Naive thymus-derived CD4-positive, alpha-beta T cell (primary cell): ENCODE measurements at places on chromosomes 11 and 22. TPM values are rescaled to one million over a fixed set of nuclear protein-coding genes. Genes with fewer than 3 reads are reported as not detected.

GRCh38 chr11:114290503-114291235 is 5.5 kb upstream of the NNMT start:
- H3K27me3 ChIP-seq = no peaks in the 10 kb centered on the region
- H3K27ac ChIP-seq = no peak overlapping the region
- no peak overlapping the region for H3K4me3 ChIP-seq
- H3K4me1 ChIP-seq = no peaks in the 10 kb centered on the region
- no peak for DNase-seq

TMPRSS13 gene
- total RNA-seq = 2.1 and 2.4 TPM in 2 replicates

- H3K4me1 ChIP-seq = no peaks in the 10 kb centered on the region
- H3K4me3 ChIP-seq = no peak overlapping the region
- DNase-seq = no peak
- no peaks in the 10 kb centered on the region for H3K36me3 ChIP-seq
- no peak overlapping the region for H3K27ac ChIP-seq
Observed at GRCh38 chr11:62391642-62392425, 27.0 kb upstream of the SCGB1A1 start.

DNA sequence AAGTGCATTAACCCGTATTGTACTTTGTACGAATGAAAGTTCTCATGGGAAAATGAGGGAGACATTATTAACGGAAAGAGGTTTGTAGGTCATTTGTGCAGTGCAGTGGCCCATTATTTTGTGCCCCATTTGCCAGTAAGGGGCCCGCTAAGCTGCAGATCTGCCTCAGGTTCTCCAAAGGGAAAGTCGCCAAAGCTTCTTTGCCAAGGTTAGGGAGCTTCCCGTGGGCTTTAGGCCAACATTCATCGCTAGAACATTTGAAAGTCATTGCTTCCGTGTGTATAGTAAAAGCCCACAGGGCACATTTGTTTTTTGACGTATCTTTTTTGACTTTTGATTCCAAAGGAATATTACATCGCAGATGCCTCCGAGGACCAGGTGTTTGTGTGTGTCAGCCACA is 61.0 kb upstream of the SORL1-AS1 start:
- H3K27me3 ChIP-seq = no peaks in the 10 kb centered on the region
- no peak for DNase-seq
- H3K27ac ChIP-seq = no peak overlapping the region
- no peak overlapping the region for H3K4me3 ChIP-seq
- H3K4me1 ChIP-seq = peaks cover 11% of the 10 kb centered on the region

DNA sequence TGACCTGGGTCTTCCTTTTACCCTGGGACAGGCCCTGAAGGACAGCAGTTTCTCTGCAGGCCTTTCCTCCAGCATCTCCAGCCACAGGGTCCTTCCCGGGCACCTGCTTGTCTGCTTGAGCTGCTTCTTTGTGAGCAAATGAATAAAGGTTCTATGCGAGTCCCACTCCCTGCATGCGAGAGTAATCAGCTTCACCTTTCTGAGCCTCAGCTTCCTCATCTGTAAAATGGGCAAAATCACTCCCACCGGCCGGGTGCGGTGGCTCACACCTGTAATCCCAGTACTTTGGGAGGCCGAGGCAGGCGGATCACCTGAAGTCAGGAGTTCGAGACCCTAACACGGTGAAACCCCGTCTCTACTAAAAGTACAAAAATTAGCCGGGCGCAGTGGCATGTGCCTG is 31.1 kb downstream of the IFT27 start:
- no peak overlapping the region for H3K27ac ChIP-seq
- no peak for DNase-seq
- H3K4me1 ChIP-seq = no peaks in the 10 kb centered on the region
- no peaks in the 10 kb centered on the region for H3K36me3 ChIP-seq
- no peak overlapping the region for H3K4me3 ChIP-seq

DNA sequence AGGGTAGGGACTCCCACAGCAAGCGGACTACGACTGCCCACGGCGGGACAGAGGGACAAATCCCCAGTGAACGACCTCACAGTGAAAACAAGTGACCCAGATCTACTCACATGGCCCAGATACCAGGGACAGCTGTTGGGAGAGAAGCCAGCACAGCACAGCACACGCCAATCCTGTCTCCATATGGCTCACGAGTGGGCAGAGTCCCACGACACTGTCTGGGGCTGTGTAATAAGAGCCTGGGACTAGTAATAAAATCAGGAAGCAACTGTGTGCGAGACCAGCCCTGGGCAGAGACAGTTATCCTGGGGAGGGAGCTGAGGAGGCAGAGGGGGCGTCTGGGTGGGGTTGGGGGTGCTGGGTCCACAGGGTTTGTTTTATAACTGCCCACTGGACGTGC is 385.0 kb downstream of the CTTN start:
- no peaks in the 10 kb centered on the region for H3K36me3 ChIP-seq
- no peak for DNase-seq
- H3K27ac ChIP-seq = no peak overlapping the region
- no peaks in the 10 kb centered on the region for H3K4me1 ChIP-seq

SCT gene
- not detected for total RNA-seq

- no peaks in the 10 kb centered on the region for H3K4me1 ChIP-seq
- H3K27me3 ChIP-seq = no peaks in the 10 kb centered on the region
- no peaks in the 10 kb centered on the region for H3K36me3 ChIP-seq
- no peak overlapping the region for H3K27ac ChIP-seq
Observed at GRCh38 chr11:83241291-83241946, 44.7 kb downstream of the CCDC90B start.

KCNJ4 gene
- total RNA-seq = not detected
